ENCODE measurements at places on chromosomes 7 and 10.

DNA sequence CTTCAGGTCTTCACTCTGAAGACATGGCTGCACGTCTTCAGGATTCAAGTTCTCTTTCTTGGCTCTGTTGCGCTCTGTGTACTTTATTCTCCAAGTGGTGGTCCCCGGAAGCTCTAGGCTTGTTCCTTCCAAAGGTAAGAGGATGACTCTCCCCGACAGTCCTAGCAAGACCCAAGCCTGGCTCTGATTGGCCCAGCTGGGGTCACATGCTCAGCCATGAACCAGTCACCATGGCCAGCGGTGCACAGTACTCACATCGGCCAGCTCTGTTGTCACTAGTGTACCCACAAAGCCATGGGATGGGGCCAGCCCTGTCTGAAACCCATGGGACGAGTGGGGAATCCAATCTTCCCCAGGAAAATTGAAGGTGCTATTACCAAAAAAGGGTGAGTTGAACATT lies 5.2 kb upstream of the C7orf33 start:
- no peak for DNase-seq

DNA sequence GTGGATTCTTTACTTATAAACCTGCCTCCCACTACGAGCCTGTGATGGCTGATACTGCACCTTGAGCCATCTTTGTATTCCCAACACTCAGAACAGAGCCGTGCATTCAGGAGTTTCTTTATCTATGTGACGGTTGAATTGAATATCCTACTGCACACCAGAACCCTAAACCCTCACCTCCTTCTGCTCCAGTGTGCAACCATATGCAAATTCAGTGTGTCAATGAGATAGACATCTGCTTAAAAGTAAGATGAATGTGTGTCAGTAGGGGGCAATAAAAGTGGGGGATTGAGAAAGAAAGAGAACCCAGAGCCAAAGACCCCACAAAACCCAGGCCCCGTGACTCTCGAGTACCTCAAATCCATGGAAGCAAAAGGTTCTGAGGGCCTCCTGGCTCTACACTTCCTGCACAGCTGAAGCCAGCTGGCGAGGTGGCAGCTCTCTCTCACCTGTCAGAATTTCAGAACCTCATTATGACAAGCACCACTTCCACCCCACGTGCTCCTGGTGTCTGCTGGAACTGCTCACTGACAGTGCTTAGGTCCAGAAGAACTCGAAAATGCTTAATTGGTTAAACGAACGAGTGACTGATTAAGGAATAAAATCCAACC lies 143.3 kb upstream of the GPR26 start:
- DNase-seq = no peak

- no peak for DNase-seq
Measured at GRCh38 chr7:117848941-117849340, 24.3 kb downstream of the CTTNBP2 start.

DNA sequence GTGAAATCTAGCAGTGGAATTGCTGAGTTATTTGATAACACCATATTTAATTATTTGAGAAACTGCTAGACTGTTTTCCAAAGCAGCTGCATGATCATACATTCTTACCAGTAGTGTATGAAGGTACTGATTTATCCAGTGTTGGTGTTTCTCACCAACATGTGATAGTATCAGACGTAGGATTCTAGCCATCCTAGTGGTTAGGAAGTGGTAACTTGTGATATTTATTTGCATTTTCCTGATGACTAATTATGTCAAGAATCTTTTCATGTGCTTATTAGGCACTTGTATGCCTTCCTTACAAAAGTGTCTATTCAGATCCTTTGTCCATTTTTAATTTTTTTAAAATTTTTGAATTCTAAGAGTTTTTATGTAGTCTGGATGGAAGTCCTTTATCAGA lies 54.2 kb upstream of the PLXDC2 start:
- DNase-seq = no peak

DNA sequence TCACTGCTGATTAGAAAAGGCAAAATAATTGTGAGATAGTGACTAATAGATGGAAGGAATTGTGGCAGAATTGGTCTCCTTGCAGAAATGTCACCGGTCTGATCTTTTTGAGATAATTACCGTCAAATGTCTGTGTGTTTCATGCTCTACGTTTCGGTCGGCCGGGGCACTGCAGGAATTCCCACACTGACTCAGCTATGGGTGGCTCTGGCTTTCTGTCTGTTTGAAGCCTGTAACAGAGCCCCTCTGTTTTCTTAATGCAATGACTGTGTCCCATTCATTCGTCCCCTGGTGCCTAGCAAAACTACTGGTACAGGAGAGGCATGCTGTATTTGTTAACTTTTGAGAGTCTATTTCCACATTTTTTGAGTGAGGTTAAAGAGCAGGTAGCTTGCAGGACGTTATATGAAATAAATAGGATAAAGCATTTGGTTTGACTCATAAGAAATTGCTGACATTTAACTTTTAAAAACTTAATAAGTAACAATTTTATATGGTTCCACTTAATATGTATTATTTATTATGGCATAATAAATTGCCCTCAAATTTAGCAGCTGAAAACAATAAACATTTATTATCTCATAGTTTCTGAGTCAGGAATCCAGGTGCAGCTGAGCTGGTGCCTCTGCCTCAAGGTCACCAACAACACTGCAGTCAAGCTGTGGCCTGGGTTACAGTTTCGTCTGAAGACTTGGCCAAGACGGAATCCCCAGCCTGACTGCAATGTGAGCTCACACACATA lies 53.3 kb upstream of the CTBP2 start:
- no peak for DNase-seq

GRCh38 chr10:77172086-77172485 lies 465.5 kb downstream of the KCNMA1 start:
- DNase-seq = no peak

GRCh38 chr10:102691285-102692066 lies 22.7 kb downstream of the ARL3 start:
- peak; percentile 81 for DNase-seq

- DNase-seq = no peak
Measured at GRCh38 chr7:86411814-86412213, 231.9 kb upstream of the GRM3 start.

DNA sequence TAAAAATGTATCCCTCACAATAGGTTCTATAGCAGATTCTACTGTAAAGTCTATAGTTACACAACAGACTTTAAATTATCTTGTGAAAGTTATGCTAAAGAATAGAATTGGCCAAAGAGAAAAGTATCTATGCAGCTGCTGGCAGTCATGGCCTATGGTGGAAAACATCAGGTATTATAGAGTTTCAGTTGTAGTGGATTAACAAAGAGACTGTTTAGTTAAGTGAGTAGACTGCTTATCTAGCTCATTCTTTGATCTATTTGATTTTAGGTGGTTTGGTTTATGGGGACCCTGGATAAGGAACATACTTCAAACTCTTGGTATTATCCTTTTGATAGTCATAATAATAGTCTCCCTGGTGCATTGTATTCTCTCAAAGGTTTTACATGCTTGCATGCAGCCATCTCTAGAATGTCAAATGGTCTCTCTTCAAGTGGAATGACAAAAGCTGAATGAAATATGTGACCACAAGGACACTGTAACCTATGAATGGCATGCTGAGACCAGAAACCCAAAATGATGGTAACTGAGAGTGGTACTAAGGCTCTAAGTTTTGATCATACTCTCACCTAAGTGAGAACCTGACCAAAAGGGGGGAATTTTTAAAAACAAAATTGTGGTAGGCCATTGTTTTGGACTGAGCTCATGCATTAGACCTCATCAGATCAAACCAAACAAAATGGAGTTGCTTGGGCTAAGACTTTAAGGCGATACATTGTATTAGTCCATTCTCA lies 54.9 kb upstream of the NAMPT start:
- no peak for DNase-seq

DNA sequence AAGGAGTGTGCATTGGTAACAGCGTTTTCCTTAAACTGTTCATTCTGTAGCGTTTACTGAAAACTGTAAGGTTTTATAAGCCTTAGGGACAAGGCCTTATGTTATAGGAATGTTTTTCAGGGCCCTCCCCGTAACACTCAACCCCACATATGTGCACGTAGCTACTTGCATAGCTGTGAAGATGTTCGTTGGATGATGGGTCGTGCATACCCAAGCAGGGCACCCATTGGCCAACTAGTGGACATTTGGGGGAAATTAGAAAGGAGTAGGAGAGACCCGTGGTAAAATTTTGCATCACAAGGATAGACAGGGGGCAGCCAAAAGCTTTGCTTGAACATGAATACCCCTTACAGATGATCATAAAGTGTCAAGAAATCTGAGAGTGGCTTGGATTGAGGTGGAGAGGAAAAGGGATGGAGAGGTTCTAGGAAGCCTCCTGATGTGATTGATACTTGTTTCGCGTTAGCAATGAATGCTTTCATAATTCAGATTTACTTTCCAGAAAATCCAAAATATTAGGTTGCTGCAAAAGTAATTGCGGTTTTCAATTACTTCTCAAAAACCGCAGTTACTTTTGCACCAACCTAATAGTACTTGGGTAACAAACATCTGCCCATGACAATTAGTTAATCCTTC lies 878 bp downstream of the SEC61A2 start:
- peak; percentile 71 for DNase-seq

- peak; percentile 55 for DNase-seq
Measured at GRCh38 chr10:59234816-59235429, 58.5 kb downstream of the PHYHIPL start.

GRCh38 chr10:10725196-10725595 lies 292.5 kb upstream of the CELF2 start:
- no peak for DNase-seq

- DNase-seq = no peak
Measured at GRCh38 chr7:2175091-2175490, 57.7 kb downstream of the MAD1L1 start.

GRCh38 chr7:99679400-99680191 lies at the start of gene CYP3A5:
CYP3A5 (minus strand) TSS chr7:99679996; CDS start chr7:99679896, 100 bp downstream.
- DNase-seq = peak; percentile 65

DNA sequence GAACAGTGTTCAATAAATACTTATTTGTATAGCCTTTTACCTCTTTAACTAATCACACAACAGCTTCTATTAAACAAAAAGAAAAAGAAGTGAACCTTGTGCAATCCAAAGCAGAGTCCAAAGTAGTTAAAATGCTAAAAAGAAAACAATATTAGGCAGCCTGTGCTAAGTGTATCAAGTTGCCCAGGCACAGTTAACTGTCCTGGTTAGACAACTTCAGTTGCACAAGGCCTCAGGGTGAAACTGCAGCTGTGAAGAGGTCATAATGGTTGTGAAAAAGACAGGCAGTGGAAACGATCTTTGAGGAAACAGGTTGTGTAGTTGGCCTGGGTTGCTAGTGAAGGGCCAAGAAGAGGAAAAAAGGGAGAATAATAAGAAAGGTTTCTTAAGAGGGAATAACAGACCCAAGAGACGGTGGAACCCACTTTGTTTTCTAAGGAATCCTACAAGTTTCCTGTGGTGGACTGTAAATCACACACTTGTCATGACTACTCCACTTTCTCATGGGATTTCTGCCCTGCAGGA lies 6.0 kb upstream of the CROT start:
- DNase-seq = peak; percentile 13

DNA sequence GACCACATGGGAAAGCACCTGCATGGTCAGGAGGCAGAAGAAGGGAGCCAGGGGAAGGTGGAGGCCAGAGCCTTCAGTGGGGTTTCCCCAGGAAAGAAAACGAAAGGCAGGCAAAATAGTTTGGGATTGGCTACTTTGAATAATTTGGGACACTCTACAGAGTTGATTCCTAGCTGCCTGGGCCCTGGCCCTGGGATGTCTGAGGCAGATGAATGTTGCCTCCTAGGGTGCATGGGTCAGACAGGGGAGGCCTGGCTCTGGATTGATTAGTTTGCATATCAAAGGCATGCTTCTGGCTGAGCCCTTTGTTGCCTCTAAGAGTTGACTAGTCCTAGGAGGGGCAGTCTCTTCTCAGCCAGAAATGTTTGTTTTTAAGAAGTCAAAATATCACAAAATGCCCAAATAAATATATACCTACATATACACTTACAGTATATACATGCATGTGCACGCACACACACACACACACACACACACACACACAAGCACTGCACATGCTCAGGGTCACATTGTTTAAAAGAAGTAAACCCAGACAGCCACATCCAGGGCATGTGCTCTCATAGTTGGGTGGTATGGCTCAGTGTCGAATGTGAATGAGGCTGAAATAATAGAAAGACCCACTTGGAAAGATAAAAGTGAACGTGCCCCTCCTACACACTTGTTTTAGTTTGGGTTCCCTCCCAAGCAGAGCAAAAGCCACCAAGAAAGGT lies 184.2 kb downstream of the GPAM start:
- DNase-seq = no peak

Data from AG10803 (cell line).